Left renal cortex interstitium (tissue), 4 donors: ENCODE measurements at places on chromosomes 3 and 15.

DNA sequence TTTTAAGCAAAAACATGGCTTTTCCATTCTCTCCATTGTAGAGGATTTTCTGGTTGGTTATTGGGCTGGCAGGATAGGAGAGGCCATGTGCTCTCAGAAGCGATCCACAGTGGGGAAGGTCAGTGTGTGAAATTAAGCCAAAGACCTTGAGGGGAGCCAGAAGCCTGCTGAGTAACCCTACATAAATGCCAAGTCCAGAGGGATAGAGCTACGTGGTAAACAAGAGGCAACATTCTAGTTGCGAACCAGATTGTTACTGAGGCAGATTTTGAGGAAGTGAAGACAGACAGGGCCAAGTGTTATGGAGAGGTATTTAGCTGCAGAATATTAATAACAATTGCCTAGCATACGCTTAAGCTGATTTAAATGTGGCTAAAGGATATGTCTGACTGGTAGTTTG lies 592.8 kb upstream of the GBE1 start:
- no peak for DNase-seq

DNA sequence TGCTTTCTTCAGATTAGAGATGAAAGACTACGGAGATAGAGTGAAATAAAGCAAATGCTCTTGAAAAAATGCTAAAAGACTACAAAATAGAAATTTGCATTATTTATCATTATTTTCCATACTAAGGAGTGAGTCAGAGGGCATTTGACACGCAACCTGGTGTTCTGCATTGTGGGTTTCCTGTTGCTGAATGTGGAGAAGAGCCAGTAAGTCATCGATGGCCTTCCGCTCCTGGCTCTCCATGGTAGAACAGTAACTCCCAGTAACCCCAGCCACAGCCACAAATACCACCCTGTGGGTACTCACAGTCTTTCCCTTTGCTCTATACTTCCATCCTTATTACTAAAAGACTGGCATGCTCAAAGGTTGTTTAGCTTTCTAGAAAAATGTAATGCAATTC lies 61.5 kb downstream of the CGGBP1 start:
- DNase-seq = no peak

DNA sequence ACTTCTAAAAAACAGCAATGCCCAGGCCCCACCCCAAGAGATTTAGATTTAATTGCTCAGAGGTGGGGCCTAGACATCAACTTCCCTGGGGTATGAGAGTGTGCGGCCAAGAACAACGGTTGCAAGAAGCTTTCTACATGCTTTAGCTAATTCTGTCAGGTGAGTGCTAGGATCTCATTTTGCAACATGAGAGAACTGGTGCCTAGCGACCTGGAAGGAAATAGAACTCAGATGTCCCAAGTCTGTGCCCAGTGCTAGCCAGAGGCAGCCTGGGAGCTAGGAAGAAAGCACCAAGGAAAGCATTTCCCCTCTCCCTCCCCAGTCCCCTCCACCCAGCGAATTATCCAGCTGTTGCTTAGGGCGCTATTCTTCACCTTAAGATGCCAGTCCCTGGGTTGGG lies 22.9 kb upstream of the HRH1 start:
- DNase-seq = no peak

GRCh38 chr15:61521953-61522352 lies 292.9 kb upstream of the RORA start:
- no peak for DNase-seq

GRCh38 chr3:194837457-194838127 lies 151.9 kb downstream of the FAM43A start:
- DNase-seq = no peak

- DNase-seq = no peak
These were observed at the start of gene CCDC71 for GRCh38 chr3:49165771-49166751. TSS of gene CCDC71 (minus strand) at chr3:49166331. CDS start at chr3:49164208, 2,123 bp downstream.

DNA sequence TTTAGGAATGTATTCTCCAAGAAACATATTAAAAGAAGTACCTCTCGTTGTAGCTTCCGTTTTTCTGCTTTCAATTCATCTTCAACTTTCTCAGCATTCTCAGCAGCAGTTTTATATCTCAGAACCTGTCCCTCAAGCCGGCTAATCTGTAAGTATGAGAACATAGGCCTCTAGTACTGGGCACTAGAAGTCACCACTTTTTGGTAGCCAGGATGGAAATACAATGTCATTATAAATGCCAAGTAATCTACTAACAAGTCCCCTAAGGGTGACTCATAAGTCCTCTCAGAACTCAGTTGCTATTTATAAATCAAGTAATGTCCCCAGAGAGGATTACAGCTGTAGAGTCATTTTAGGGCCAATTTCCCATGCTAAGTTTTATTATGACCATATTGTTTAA lies 61.1 kb downstream of the MLH1 start:
- no peak for DNase-seq

DNA sequence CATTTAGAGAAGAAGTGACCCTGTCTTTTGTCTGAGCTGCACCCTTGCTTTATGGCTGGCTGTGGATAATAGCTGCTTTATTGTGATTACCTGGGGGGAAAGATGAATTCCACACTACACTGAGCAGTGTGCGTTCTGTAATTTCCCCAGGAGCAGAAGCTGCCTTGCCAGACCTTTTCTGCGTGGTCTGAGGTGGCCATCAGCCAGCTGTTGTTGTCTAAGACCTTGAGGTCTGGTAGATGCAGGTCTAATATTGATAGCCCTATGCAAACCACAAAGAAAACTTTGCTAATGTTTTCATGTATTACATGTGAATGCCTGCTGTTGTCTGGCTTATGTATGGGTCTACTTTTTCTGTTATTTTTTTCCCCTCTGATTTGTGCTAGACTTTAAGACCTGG lies 144.6 kb downstream of the THSD4 start:
- no peak for DNase-seq

- no peak for DNase-seq
These were observed 28.2 kb downstream of the TPM1 start for GRCh38 chr15:63070681-63071129.

DNA sequence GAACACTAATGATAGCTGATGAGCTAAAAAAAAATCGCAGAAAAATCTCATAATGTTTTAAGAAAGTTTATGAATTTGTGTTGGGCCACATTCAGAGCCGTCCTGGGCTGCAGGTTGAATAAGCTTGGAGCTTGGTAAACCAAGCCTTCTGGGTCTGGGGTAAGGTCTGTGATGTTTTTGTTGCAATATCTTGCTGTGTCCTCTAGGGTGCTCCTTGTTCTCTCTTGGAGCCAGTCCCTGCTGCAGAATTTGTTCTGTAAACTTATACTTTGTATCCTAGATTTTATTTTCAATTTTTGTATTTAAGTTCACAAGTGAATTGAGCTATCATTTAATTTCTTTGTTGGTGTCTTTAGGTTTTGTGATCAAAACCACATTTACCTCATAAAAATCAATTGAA lies 143.7 kb downstream of the NR1D2 start:
- DNase-seq = no peak

GRCh38 chr3:173932624-173933023 lies 535.1 kb downstream of the NLGN1 start:
- no peak for DNase-seq

DNA sequence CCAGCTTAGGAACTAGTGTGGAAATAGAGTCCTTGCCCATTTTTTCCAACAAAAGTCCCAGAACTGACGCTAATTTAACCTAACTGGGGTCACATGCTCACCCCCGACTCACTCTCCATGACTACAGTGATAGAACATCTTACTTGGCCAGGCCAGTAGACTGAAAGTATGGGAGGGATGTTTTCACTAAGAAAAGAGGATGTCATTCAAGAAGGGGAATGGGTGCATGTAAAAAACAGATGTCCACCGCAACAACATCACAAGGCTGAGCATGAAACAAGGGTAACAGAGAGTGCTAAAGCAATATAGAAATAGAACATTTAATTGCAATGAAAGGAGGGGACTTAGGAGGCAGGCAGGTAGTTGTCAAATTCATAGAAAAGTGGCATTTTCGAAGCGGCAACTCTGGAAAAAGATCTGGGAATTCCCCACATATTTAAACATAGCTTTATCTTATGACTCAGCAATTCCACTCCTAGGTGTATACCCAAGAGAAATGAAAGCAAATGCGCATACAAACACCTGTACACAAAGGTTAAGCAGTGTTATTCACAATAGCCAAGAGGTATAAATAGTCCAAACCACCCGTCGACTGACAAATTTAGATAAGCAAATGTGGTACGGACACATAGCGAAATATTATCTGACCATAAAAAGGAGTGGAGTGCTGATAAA lies 41.1 kb upstream of the UBE2E2 start:
- DNase-seq = no peak

GRCh38 chr3:31934018-31934417 lies 47.0 kb downstream of the OSBPL10 start:
- DNase-seq = no peak
